ENCODE measurements at places on chromosomes 2 and 18.

- no peak for DNase-seq
Observed at GRCh38 chr2:133517876-133518275, 50.4 kb downstream of the NCKAP5 start.

- no peak for DNase-seq
Observed at GRCh38 chr2:104025295-104025694, 828.6 kb upstream of the POU3F3 start.

GRCh38 chr2:64905338-64906024 is 83.7 kb upstream of the SLC1A4 start:
- DNase-seq = no peak

GRCh38 chr2:239389414-239390329 is 11.1 kb downstream of the HDAC4 start:
- no peak for DNase-seq

DNA sequence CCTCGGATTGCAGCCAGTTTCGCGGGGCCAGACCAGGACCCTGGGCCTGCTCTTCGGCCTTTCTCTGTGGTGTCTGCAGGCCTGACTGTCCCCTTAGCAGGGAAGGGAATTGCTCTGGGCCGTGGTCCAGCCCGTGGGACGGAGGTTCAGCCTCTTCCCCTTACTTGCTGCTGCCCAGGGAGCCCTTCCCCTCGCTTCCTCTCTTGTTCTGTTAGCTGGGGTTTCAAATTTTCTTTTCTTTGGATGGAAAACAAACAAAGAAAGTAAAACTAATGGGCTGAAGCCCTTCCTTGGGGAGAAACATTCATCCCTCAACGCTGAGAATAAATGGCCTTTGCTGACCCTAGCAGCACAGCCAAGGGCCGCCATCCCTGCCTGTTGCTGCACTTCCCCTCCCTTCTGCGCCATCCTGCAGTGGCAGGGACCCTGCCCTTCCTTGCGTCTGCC is 52.4 kb downstream of the ASAP2 start:
- DNase-seq = no peak

- no peak for DNase-seq
Observed at GRCh38 chr2:67694445-67694844, 297.3 kb downstream of the ETAA1 start.

DNA sequence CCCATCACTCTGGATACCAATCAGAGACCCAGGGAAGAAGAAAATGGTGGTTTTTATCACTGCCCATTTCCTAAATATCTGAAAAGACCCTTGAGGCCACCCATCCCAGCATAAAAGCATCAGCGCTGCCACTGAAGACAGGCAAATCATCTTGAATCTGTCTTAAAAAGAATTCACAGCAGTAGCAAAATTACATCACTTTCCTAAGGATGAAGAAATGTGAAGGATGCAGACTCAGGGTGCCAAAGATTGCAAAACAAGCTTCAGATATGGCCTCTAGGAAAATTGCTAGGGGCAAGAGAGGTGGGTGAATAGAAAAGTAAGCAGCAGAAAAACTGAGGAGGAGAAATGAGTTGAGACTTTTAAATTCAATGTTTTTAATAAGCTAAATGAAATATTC is 70.0 kb downstream of the SLC25A12 start:
- DNase-seq = peak; percentile 87

- no peak for DNase-seq
Observed at GRCh38 chr2:64643838-64644457, 9.8 kb downstream of the SERTAD2 start.

DNA sequence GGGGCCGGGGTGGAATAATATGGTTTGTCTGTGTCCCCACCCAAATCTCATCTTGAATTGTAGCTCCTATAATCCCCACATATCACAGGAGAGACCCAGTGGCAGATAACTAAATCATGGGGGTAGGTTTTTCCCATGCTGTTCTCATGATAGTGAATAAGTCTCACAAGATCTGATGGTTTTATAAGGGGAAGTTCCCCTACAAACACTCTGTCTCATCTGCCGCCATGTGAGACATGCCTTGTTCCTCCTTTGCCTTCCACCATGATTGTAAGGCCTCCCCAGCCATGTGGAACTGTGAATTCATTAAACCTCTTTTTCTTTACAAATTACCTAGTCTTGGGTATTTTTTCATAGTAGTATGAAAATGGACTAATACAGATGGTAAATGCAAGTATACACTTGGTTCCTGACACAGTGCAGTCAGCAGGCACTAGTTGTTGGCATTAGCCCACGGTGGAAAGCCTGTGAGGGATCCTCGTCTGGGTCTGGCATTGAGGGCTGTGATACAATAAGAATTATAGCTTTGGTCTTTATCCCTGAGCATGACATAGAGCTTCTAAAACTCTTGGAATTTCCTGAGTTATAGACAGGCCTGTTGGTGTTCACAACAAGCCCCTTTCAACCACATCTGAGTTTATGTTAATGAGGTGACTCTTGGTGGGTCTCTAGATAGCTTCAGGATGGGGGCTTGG is 135.8 kb downstream of the CABLES1 start:
- DNase-seq = peak; percentile 26

GRCh38 chr2:37892436-37893114 is 32.5 kb upstream of the RMDN2 start:
- no peak for DNase-seq

- peak; percentile 86 for DNase-seq
Observed at GRCh38 chr18:36608107-36608506, 220.7 kb downstream of the TPGS2 start.

DNA sequence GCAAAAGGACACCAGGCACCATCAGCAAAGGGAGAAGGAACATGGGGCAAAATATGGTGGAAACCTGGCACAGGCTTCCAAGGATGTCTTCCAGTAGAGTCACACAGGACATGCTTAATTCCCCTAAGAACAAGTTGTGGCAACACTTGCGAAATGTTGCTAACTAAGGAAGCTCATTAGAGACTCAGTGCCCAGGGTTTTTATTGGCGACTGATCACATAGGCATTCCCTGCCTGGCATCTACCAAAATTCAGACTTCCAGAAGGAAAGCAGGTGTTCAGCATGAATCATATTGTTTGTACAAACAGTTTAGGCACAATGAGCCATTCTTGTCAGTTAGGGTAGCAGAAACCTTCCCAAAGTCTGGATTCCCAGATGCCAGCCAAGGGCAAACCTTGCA is 25.7 kb downstream of the SLC4A1AP start:
- no peak for DNase-seq

DNA sequence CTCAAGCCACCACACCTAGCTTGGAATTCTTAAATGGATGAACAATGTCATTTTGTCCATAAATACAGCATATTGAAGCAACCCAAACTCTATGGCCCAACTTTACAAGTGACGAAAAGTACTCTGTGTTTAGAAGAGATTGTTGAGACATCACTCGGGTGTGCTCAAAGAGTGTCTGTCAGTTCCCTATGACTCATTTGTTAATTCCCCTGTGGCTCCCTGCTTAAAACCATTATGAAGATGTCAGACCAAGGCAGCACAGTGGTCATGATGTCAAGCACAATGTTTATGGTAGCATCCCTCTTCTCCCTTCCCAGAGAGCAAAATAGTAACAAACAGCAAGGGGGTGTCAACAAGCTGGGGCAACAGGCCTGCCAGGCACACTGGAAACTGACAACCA is 3.0 kb downstream of the LYG1 start:
- DNase-seq = peak; percentile 34

DNA sequence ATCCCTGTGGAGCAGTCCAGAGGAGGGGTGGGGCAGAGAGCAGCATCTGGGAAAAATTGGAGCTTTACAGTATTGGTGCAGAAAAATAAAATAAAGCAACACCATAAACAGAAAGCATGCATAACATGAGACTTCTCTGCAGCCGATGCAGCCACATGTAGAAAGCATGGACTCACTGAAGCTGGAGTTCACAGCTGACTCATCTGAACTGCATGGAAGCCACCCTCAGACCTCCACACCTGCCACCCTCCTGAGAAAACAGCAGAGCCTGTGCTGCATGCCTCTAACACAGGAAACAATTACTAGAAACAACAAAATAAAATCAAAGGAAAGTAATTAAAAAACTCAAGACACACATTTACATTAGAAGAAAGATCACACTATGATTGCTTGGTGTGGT is 169.4 kb upstream of the ALKAL2 start:
- DNase-seq = no peak

DNA sequence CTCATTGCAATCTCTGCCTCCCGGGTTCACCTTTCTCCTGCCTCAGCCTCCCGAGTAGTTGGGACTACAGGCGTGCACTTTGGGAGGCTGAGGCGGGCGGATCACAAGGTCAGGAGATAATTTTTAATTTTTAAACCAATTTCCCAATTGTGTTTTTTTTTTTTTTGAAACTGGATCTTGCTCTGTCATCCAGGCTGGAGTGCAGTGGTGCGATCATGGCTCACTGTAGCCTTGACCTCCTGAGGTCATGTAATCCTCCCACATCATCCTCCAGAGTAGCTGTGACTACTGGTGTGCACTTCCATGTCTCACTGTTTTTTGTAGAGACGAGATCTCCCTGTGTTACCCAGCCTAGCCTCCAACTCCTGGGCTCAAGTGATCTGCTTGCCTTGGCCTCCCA is 49.3 kb downstream of the GLS start:
- DNase-seq = no peak

GRCh38 chr2:236221798-236222197 is 42.4 kb downstream of the ASB18 start:
- no peak for DNase-seq

DNA sequence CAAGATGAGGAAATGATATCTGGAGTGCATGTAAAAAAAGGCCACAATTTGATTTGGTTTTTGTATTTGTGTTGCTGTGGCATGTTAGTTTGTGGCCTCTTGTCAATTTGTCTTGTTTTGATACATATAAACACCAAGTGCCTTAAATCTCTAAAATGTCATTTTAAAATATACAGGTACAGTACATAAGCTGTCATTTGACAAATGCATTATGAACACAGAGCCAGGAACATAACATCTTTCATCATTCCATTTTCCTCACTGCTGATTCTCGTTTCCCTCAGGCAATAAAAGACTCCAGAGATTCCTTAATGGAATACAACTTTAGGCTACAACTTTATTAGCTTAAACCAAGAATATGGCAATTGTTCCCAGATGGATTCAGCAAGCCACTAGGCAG is 217.5 kb downstream of the ZNF804A start:
- no peak for DNase-seq

DNA sequence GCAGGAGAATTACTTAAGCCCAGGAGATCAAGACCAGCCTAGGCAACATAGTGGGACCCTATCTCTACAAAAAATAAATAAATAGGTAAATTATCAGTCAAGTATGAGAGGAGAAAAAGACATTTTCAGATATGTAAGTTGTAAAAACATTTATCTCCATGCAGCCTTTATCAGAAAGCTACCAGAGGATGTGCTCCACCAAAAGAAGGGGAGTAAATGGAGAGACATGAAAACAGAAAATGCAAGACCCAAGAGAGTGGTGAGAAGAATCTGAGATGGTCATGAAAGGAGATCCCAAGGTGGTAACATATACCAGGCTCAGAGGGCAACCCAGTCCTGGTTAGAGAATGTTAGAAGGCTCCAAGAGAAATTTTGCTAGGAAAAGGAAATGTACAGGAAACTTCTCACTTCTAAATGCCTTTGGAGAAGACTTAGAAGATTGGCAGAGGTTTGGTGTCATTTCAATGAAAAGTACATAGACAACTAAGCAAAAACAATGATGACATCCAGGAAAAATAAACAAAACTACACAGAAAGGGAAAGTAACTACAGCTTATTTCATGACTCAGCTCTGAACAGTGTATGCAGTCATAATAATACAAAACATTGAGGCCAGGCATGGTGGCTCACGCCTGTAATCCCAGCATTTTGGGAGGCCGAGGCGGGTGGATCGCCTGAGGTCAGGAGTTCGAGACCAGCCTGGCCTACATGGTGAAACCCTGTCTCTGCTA is 19.5 kb downstream of the CIB4 start:
- no peak for DNase-seq

DNA sequence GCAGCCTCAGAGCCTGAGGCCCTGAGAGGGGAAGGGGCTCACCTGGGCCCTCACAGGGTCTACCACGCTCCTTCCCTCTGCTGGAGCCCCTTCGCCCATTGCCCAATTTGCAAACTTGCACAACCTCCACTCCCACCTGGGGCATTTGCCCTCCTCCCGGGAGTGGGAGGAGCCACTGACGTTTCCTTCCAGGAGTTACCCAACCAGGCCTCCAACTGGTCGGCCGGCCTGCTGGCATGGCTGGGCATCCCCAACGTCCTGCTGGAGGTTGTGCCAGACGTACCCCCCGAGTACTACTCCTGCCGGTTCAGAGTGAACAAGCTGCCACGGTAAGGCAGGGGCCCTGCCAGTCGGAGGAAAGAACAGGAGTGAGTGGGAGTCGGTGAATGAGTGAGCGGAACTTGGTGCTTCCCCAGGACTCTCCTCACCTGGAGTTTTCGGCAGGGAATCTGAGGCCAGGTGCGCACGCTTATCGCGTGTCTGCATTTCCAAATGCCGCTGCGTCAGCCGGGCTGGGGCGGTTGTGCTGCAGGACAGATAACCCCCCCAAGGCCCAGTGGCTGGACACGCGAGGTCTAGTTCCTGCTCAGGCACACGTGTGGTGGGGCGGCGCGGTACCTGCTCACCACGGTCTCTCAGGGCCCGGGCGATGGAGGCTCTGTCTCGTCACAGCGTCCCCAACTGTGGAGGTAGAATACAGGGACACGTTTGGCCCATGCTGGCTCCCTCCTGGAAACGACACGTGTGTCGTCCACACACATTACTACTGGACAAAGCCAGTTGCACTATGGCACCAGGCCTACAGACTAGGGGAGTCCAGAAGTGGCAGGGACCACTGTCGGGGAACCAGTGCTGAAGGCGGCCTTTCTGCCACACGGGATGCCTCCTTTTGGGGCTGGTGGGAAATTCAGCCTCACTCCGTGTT is 11.7 kb downstream of the ANO7 start:
- no peak for DNase-seq

DNA sequence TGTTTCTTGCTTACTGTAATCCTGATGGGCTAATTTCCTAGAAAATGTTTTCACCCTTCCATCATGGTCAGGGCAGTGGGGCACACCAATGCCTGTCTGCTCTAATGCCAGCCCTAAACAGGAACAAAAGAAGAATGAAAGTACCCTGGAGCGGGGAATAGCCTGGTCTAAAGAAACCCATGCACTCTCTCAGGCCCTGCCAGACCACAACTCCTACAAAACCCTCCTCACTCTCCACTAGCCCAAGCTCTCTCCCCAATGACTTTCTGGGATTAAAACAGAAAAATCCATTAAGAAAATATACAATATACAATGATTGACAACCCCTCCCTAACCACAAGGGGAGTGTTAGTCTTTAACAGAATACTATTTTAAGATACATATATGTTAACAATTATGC is 67.6 kb downstream of the AAK1 start:
- DNase-seq = no peak

- no peak for DNase-seq
Observed at GRCh38 chr2:192534072-192534471, 339.3 kb upstream of the TMEFF2 start.
